ENCODE measurements at places on chromosomes 2 and 18. TPM values are rescaled to one million over a fixed set of nuclear protein-coding genes. Genes with fewer than 3 reads are reported as not detected.
A peak's percentile ranks its signal among the peaks of the same experiment; 100 is the strongest.

IGFBP2 gene
- total RNA-seq, result 11.1 TPM

- no peak for DNase-seq
Measured at GRCh38 chr18:25043104-25043503, 308.9 kb downstream of the ZNF521 start.

DNA sequence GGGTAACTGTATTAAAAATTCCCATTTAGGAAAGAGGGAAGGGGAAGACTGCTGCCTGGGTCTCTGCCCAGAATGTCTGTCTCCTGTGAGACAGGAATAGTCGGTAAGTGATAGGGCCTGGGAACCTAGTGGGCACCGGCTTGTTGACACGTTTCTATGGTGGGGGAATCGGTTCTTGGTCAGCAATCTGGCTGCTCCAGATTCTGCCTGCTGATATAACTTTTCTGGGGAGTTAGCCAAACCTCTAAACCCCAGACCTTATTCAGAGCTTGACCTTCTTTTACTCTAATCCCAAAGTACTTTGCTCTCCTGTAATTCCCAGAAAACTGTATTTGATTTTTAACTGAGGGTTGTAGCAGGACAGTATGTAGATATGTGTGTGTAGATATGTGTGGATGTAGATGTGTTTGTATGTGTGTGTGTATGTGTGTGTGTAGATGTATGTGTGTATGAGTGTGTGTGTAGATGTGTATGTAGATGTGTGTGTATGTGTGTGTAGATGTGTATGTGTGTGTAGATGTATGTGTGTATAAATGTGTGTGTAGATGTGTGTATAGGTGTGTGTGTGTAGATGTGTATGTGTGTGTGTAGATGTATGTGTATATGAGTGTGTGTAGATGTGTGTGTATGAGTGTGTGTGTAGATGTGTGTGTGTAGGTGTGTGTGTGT lies 61.8 kb upstream of the TXNDC2 start:
- no peak for DNase-seq

DNA sequence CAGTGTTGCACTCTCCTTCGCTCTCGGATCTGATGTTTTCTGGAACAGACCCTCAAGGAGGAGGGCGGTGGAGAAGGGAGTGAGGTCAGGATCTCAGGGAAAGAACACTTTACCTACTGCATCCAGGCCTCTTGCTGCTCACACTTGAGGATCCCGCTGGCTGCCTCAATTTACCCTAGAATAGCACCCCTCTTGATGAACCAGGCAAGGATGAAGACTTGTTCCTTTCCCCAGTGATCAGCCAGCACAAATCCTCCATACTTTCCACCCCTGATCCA lies 14.2 kb downstream of the WNT10A start:
- no peak for DNase-seq

SKA1 gene
- 20.7 TPM for total RNA-seq

GRCh38 chr2:238502088-238502810 lies 75.5 kb downstream of the ASB1 start:
- no peak for DNase-seq

KATNAL2 gene
- 0.27 TPM for total RNA-seq

DNA sequence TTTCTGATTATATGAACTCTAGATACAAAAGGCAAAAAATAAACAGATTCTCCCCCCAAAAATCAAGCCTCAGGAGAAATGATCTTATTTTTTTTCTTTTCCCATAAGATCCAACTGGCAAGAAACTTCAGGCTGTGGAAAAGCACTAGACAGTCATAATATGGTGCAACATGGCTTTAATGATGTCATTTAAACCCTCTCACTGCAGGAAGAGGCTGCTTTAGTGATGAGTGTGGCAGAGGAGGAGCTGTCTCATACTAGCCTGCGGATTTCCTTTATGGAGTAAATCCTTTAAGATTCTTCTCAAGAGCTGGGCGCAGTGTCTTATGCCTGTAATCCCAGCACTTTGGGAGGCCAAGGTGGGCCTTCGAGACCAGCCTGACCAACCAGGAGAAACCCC lies 83.3 kb upstream of the CD28 start:
- no peak for DNase-seq

DNA sequence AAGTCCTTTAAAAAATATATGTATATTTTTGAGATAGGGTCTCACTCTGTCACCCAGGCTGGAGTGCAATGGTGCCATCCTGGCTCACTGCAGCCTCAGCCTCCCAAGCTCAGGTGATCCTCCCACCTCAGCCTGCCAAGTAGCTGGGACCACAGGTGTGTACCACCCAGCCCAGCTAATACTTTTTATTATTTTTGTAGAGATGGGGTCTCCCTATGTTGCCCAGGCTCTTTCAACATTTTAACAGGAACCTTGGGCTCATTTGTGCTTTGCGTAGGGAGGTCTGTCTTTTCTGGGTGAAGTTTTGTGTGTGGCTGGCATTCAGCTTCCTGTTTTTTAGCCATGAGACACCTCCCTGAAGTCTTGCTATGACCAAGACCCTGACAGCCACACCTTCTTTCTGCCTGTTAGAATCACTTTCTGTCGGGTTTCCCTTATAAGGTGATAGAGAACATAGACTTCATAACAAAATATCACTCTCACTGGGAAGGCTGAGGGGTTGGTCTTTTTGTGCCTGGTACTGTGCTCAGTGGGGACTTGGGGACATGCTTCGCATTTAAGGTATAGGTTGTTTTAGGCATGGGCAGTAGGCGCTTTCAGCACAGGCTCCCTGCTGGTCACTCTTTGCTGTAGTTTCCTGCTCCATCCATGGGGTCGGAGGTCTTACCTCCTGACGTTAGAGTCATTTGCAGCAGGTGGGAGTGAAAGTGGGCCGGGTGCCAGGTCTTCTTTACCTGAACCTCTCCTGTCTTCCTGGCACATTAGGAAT lies 3.4 kb downstream of the RAB31 start:
- no peak for DNase-seq

- DNase-seq, result no peak
Measured at GRCh38 chr2:186848873-186849578, at the start of gene ZSWIM2. Gene ZSWIM2, minus strand, starts transcription at chr2:186849170. Its CDS starts 40 bp downstream, at chr2:186849130.

SLC4A3 gene
- not detected for total RNA-seq

GRCh38 chr2:16186661-16187481 lies 246.5 kb downstream of the MYCN start:
- DNase-seq, result no peak

- DNase-seq, result peak; percentile 24
Measured at GRCh38 chr18:50194631-50195532, at the start of gene MYO5B. Gene MYO5B, minus strand, starts transcription at chr18:50195147. Its CDS starts 354 bp downstream, at chr18:50194793.

HJURP gene
- 40.4 TPM for total RNA-seq

ARHGAP25 gene
- total RNA-seq, result 71.6 TPM

DNA sequence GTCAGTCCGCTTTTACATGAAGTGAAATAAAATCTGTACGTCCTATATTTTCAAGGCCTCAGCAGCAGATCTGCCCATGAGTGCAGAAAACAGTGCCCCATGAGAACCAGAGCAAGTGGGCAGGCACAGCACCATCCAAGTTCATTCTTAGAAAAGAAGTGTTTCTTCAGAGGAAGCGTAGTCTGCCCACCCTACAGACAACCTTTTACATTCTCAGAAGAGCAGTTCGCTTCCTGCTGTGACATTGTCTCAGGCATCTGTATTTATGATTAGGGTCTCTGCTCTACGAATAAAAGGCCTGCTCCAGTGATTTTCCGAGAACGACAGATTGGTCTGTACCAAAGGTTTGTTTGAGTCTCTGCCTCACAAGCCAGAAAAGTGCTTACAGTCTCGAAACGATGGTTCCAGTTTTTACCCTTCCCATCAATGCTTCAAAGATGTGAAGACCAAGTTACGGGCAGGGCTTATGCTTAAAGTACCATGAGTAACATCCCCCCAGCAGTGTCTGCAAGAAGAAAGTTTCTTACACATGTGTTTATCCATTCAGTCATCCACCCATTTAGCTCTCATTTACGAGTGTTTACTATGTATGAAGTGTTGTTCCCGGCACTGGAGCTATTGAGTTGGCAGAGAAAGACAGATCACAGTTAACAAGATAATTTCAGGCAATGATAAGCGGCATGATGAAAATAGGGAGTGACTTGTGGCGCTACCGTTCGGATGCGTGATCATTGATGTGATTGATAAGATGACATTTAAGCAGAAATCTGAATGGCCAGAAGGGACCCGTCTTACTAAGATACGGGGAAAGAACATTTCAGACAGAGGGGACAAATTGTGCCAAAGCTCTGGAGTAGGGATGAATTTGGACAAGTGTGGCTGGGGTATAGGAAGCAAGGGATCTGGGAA lies 31.4 kb upstream of the CTLA4 start:
- DNase-seq, result no peak

DNA sequence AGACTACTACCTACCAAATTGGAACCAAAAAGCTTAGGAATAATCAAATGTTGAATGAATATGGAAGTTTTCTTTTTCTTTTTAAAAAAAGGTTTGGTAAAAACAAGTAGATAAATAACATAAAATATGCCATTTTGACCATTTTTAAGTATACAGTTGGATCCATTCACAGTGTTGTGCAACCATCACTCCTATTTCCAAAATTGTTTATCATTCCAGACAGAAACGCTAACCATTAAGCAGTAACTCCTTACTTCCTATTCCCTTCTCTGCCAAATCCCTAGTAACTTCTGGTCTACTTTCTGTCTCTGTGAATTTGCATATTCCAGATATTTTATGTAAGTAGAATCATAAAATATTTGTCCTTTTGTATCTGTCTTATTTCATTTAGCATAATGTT lies 39.8 kb downstream of the CD302 start:
- DNase-seq, result no peak

LIMS3 gene
- total RNA-seq, result 0.12 TPM

- DNase-seq, result no peak
Measured at GRCh38 chr2:10680957-10681356, 8.8 kb downstream of the NOL10 start.

GRCh38 chr2:136016836-136017235 lies 31.4 kb upstream of the DARS1 start:
- DNase-seq, result no peak

DNA sequence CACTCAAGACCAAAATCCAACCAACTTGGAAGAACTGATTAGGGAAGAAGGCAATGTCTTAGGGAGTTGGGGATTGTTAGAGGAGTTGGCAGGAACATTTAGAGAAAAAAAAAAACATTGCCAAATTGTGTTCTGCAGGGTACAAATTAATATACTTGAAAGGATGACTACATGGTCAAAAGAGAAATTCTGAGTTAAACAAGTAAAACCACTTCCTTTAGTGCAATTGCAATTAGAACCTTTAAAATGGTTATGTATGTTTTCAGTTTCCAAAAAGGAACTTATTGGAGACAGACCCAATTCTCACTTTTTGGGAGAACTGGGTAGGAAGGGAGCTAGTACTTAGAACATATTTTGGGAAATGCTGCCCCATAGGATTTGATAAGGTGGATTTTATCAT lies 137.9 kb downstream of the GPD2 start:
- DNase-seq, result no peak

GRCh38 chr18:49030138-49030537 lies 79.4 kb upstream of the SMAD7 start:
- no peak for DNase-seq

GRCh38 chr18:70288851-70289328 lies at the start of gene SOCS6:
Gene SOCS6, plus strand, starts transcription at chr18:70289045. Its CDS starts 35,624 bp downstream, at chr18:70324669.
- DNase-seq, result peak; percentile 41

- no peak for DNase-seq
Measured at GRCh38 chr2:138058427-138058826, 94.2 kb downstream of the HNMT start.

ATP8B1 gene
- 0.16 TPM for total RNA-seq

DNA sequence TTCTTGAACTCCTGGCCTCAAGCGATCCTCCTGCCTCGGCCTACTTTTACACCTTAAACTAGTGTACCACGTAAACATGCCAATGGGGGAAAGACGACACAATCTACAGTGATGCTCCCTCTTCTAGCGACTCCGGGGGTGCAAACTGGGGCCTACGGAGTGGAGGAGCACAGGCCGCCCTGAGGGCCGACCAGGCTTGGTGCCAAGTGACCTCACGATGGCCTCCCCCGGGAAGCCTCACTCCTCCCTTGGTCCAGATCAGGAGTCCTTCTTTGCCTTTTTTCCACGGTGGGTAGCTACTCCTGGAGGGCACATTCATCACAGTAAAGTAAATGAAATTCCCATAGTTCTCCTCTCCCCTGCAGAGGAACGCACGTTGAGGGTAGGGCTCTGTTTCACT lies 73.5 kb downstream of the HNRNPLL start:
- no peak for DNase-seq

DNA sequence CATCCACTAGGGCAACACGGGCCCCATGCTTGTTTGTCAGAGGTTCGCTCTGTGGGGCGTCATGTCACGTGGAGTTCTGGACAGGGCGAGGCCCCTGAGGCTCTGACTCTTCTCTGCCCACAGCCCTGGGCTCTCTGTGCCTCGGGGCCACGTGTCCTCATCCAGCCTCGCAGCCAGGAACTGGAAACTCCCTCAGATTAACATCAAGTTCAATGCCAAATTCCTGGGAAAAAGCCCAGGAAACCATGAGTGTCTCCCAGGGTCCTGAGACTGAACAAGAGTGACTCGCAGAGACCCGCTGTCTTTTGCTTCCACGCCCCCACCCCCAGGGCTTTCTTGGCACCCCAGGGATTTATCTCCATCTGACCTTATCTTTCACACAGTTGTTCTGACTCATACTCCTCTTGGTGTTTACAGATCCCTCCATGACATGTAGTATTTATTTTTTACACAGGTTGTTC lies 174.0 kb upstream of the PIEZO2 start:
- DNase-seq, result no peak

- DNase-seq, result peak; percentile 49
Measured at GRCh38 chr2:201116959-201117734, 1.2 kb downstream of the CFLAR start.

DCC gene
- not detected for total RNA-seq

DNA sequence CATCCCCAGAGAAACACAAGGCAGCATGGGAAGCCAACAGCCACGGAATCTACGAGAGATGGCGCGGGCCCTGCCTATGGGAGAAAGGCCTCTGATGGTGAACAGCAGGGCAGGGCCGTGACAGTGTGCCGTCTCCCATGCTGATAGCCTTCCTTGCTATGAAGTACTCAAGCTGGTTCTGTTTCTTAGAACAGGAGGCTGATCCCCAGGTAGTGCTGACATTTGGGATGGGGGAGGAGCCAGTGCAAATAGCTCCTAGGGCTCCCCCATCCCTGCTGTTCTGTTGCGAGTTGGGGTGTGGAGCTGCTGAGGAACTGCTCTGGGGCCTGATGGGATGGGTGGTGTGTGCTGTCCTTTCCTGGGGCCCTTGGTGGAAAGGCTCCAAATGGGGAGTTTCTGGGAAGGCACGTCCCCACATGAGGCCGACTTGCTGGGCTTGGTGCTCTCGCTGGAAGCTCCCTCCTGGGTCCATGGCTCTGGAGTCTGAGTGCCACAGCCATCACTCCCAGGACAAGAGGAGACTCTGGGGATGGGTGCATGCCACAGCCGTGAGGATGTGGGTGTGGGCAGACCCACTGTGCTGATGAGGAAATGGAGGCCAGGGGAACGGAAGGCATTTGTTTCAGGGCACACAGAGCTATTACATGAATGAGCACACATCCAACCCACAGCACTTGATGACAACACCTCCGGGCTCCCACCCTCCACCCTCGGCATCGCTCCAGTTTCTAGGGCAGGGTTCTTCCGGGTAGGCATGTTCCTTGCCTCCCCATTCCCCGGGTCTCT lies 246.8 kb downstream of the HDAC4 start:
- no peak for DNase-seq

DNA sequence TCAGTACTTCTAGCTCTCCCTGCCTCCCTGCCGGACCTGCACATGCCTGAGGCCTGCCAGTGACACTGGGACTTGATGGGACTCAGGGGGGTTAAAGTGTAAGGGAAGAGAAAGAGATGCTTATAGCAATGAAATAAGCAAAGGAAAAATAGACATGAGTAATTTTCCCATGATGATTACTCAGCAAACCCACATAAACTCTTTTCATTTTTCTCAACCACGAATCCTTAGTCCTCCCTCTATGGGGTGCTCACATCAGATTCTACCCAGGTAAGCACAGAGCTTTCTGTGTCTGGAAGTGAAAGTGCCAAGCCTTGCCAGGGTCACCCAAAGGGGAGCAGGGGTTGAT lies 44.8 kb upstream of the ANKRD62 start:
- no peak for DNase-seq

- DNase-seq, result no peak
Measured at GRCh38 chr2:226275215-226275614, 524.4 kb downstream of the IRS1 start.

All from activated T-helper 1 cell treated with anti-CD3 and anti-CD28 coated beads, Interleukin-12 subunit alpha, Interleukin-12 subunit beta, Interleukin-2, Interleukin-4 antibody, amounts not matched to agents 30 ng/mL and 10 ng/mL and 1 ng/mL, durations not matched to agents 14 hours and 24 hours and 36 hours (primary cell).